WERI-Rb-1 (cell line): ENCODE measurements at places on chromosomes 3 and 15.

- DNase-seq: no peak
Measured at GRCh38 chr15:60899322-60899966, 329.7 kb downstream of the RORA start.

- DNase-seq: no peak
Measured at GRCh38 chr15:79901958-79902357, 5.1 kb upstream of the MTHFS start.

- DNase-seq: no peak
Measured at GRCh38 chr3:152299249-152299976, 30.7 kb downstream of the MBNL1 start.

- DNase-seq: no peak
Measured at GRCh38 chr3:107264888-107265287, 112.4 kb upstream of the CCDC54 start.

DNA sequence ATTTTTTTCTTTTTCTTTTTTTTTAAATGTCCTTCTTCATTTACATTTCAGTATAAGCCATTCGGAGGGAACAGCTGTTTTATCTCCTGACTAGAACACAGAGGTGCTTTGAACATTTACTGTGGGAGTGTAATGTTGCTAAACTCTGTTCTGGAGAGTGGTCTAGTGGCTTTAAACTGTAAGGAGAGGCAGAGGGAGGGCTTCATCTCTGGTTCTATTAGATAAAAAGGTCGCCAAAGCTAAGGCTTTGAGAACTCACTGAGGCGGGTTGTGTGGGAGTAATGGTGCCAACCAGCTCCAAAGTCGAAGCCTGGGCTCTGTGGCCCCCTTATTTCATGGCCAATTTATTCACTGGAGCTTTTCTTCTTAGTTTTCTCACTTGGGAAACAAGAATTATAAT lies 133.2 kb downstream of the ANXA2 start:
- DNase-seq: no peak

- DNase-seq: no peak
Measured at GRCh38 chr3:65958216-65958615, 80.5 kb downstream of the MAGI1 start.
